CD4-positive, alpha-beta T cell treated with Interleukin-15 for 1 hour (primary cell): ENCODE measurements at places on chromosomes 4 and X.

DNA sequence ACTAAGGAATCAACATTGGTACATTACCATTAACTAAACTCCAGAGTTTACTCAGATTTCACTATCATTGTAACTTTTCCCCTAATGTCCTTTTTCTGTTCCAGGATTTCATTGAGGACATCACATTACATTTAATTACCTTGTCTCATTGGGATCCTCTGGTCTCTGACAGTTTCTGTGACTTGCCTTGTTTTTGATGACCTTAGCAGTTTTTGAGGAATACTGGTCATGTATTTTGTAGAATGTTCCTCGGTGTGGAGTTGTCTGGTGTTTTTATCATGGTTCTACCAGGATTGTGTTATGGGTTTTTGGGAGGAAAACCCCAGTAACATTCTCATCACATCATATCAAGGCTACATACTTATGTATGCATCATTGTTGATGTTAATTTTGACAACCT lies 95.6 kb upstream of the TBC1D9 start:
- no peak for DNase-seq

- DNase-seq, result no peak
Observed at GRCh38 chr4:31791666-31792065, 1071.5 kb downstream of the PCDH7 start.

DNA sequence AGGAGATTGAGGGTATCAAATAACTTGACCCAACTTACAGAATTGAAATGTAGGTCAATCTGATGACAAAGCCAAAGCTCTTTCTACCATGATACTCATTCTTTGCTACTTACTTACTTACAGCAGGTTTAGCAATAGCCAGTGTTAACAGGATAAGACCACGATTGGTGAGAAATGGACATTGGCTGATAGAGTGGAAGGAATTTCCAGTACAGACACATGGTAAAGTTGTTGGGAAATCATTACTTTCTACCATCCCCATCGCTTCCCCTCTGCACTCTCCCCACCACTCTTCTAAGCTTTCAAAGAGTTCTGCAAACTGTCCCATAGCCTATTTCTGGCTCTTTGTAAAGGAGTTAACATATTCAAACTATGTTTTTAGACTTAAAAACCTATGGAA lies 119.7 kb downstream of the CHRNA9 start:
- no peak for DNase-seq

DNA sequence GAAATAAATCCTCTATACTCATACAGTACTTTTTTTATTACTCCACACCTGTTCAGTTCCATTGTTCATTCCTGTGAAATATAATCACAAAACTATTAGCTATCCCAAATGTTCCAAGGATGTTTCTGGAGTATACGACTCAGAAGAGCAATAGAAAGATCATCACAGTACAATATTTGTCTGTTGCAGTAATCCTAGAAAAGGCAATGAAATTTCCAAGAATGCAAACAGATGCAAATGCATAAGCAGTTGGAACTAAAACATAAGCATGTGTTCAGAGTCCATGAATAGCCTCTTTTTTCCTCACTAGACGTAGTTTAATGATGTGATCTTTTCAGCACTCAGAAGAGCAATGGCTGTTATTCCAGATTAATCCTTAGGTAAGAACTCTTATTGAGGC lies 55.2 kb downstream of the RTL3 start:
- no peak for DNase-seq

GRCh38 chr4:57373991-57374390 lies 263.8 kb upstream of the IGFBP7 start:
- no peak for DNase-seq

GRCh38 chr4:8409264-8410065 lies 31.1 kb downstream of the ACOX3 start:
- peak; percentile 90 for DNase-seq

GRCh38 chr4:26590639-26591038 lies 6.8 kb downstream of the TBC1D19 start:
- no peak for DNase-seq

GRCh38 chr4:24835696-24836095 lies 40.3 kb downstream of the SOD3 start:
- DNase-seq, result no peak

DNA sequence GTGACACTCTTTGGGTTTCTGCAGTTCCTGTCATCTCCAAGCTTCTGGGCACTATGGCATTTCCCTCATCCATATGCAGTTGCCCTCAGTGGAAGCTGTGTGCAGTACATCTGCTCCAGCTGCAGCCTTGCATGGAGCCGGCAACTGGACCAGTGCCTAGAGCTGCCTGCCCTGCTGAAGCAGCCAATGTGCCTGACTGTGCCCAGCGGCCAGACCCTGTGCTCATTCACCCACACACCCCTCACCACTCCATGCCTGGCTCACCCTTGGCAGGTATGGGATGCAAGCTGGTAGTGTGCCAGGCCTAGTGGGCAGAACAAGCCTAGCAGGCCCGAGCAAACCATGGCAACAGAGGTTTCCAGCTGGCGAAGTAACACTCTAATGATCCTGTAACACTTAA lies 370.8 kb downstream of the FSTL5 start:
- no peak for DNase-seq

DNA sequence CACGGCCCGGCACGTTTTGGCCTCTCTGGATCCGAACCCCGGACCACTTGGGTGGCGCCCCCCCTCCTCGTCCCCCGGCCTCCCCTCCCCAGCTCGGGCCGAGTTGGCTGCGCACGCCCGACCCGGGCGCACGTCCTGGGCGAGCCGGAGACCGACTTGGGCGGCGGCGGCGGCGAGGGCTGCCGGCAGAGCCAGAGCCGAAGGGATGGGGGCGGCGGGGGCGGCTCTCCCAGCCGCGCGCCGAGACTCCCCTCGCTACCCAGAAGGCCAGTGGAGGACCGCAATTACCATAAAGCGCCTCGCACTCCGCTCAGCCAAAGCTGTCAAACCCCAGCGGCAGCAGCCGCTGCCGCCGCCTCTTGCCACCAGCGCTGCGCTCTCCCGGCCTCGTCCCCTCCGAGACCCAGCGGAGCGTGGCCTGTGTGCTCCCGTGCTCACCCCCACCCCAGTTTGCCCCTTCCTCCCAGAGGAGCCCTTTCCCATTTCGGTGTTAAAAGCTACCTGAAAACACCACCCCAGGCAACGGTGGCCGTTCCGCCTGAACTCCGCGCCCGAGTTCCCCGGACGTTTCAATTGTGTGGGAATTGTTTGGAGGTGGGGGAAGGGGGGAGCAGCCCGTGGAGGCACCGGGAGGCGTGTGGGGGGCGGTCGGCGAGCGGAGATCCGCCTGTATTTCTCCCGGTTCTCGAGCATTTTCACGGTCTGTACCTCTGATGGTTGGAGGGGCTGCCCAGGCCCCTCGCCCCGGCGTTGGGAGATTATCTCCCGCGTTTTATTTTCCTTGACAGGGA lies 701 bp upstream of the BCOR start:
- DNase-seq, result peak; percentile 75

DNA sequence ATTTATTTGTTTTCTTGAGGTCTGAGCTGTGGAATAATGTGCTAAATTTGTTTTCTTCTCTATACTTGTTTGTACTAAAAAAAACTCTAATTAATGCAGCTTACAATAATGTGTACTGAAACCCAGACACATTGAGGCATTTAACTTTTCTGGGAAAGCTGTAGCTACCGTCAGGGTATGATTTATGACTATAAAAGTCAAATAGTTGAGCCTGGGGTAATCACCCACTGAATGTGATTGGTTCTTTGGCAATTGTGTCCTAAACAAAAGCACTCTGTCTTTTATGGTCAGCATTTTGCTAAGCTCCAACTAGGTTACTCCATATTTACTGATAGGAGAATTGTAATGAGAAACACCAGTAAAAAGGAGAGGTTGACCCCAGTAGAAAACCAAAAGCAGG lies 65.9 kb upstream of the CBLL2 start:
- no peak for DNase-seq

GRCh38 chr4:1330761-1331590 lies 16.0 kb upstream of the UVSSA start:
- DNase-seq, result peak; percentile 62

DNA sequence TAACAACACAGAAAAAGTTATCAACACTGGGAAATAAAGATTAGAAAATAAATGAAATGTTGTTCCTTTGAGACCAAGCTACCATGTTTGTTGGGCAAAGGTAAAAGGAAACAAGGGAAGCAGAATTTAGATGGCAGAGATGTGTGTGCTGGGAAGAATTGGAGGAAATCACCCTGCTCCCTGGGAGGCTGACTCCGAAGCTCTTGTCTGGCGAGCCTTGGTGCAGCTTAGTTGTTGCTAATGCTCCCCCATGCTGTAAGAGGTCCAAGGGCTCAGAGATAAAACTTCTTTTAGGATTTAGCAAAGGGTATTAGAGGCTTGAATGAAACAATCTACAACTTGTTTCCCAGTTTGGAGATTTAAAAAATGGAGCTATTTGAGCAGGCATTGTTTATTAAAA lies 123.8 kb upstream of the DDIT4L start:
- DNase-seq, result no peak

DNA sequence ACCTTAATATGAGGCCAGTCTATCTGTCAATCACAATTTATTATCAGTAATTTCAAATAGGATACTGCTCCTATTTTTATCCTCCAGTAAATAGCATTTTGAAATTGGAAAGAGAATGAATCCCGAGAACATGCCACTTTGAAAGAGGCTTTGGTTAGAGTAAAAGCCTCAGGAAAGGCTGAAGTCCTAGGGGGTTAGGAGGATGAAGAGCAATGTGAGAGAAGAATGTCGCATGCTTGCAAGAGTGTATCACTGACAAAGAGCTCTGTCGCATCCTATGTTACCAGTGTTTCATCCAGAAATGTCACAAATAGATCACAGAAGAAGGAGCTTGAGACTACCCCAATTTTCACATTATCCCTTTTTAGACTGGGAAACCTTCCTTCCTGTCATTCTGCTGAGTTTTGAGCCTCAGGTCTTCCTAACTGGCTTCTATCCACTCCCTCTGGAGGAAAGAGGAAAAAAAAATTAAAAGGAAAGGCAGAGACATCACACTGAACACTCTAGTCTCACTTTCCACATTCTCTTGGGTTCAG lies 39.8 kb downstream of the GPM6A start:
- DNase-seq, result no peak

- DNase-seq, result no peak
Observed at GRCh38 chr4:149676076-149676475, 139.6 kb downstream of the IQCM start.

- DNase-seq, result no peak
Observed at GRCh38 chrX:110491846-110492620, 133.4 kb downstream of the RTL9 start.
